Muscle of arm (tissue), 14 donors: ENCODE measurements at places on chromosomes 2 and 18. TPM values are rescaled to one million over a fixed set of nuclear protein-coding genes. Genes with fewer than 3 reads are reported as not detected.

The GTF2A1L gene
- 0.41 TPM for polyA plus RNA-seq

The EFHD1 gene
- 40.9 TPM for polyA plus RNA-seq

The PDIA6 gene
- 163 TPM for polyA plus RNA-seq

The RUFY4 gene
- 0.68 TPM for polyA plus RNA-seq

The RAPGEF4 gene
- polyA plus RNA-seq = 2.7 TPM

The UGT1A3 gene
- polyA plus RNA-seq = not detected

The GCC2 gene
- polyA plus RNA-seq = 38.8 TPM

The BOLL gene
- polyA plus RNA-seq = 4.5 TPM

The AQP12B gene
- not detected for polyA plus RNA-seq

The PLB1 gene
- polyA plus RNA-seq = not detected

The RIT2 gene
- not detected for polyA plus RNA-seq

The SERPINB10 gene
- not detected for polyA plus RNA-seq

The PTPN4 gene
- polyA plus RNA-seq = 19.1 TPM

The SP9 gene
- polyA plus RNA-seq = 0.12 TPM

The GALNT14 gene
- 2.2 TPM for polyA plus RNA-seq
